ENCODE measurements at places on chromosomes 6 and 20.

DNA sequence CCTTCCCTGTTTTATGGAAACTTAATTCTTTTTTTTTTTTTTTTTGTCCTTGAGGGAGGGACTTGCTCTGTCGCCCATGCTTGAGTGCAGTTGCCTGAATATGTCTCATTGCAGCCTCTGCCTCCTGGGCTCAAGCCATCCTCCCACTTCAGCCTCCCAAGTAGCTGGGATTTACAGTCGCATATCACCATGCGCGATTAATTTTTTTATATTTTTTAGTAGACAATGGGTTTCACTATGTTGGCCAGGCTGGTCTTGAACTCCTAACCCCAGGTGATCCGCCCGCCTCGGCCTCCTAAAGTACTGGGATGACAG lies 654 bp downstream of the TMEM14C start:
- DNase-seq = peak; percentile 24

GRCh38 chr6:154590756-154591155 lies 80.3 kb upstream of the CNKSR3 start:
- no peak for DNase-seq

- DNase-seq = no peak
These were observed 3.7 kb downstream of the TFAP2D start for GRCh38 chr6:50716899-50717509.

- no peak for DNase-seq
These were observed 170.0 kb upstream of the LAMA2 start for GRCh38 chr6:128712898-128713297.

DNA sequence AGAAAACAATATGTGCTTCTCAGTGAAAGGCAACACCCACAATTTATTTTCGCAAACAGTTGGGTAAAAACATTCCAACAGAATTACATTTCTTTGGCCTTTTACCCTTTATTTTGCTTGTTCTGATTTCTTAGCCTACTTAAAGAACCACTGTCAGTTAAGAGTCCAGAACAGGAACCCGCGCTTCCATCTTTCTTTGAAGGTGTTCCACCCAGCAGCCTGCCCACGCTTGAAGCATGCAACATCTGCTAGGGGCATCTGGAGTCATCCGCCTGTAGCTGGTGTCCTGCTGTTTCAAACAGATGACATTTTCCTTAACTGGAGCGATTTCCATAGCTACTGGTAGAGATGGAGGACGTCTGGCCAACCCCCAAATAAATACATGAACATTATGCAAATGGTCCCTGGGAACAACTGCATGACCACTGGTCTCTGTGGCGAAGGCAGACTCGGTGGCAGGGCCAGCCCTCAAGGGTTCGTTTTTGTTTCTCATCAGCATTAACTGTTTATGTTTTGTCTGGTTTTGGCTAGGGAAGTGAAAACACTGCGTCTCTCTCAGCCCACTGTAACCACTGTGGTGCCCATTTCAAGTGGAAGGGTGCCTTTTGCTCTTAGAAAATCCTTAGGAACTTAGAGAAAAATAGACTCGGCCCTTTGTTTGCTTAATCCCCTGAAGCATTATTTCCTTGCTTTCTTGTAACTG lies 51.6 kb downstream of the LAMA4 start:
- DNase-seq = no peak

- DNase-seq = no peak
These were observed 35.9 kb downstream of the SULF2 start for GRCh38 chr20:47749339-47749738.

DNA sequence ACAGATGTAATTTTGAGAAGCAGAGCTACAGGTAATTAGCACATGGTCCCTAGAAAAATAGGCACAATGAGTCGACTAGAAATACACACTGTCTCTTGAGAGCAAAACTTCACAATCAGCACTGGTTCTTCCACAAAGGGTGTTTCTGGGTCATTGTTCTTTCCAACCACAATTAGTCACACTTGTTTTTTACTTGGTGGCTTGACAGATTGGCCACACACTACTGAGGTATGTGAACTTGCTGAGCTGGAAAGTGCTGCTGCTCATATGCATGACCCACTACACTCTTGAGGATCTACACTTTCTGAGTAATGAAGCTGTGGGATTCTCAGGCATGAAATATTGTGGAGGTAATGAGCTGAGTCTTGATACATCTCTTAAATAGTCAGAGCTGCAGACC lies 347.7 kb downstream of the BCKDHB start:
- no peak for DNase-seq

DNA sequence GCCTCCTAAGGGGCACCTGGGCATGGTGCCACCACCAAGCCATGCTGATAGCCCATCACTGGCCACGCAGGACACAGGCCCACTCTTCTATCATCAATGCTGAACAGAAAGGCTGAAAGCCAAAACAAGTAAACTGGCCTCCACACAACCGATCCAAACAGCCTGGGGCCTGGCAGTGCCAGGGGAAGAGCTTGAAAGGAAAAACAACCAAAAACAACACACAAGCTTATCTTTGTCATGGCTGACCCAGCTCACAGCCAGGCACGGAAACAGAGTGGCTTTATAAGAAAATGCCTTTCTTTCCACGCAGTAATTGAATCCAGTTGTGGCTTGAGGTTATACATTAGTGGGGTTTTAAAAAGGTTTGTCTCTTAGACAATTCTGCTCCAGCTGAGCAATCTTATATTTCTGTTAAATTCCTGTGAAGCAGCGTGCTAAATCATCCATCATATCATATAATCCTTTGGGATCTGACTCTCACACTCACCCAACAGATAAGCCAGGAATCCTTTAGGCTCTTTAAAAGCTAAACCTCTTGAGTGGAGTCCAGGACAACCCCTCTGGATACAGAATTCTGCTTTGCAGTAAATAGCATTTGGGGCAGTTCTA lies 65.4 kb upstream of the SLC22A16 start:
- no peak for DNase-seq

DNA sequence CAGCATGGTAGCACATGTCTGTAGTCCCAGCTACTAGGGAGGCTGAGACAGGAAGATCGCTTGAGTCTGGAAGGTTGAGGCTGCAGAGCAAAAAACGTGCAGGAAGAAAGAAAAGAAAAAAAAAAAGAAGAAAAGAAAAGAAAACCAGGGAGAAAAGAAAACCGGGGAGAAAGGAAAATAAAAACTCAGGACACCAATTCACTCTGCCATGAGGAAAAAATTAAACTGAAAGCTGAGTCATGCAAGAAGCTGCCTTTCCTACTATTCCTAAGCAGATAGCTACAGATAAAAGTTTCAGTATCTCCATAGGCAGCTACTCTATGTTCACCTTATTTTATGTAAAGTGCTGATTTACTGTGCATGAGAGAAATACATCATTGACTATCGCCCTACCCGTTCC lies 10.5 kb downstream of the PTGIS start:
- no peak for DNase-seq

- DNase-seq = no peak
These were observed 11.6 kb downstream of the DEFB127 start for GRCh38 chr20:168876-169275.

GRCh38 chr6:37582306-37582705 lies 82.6 kb upstream of the CCDC167 start:
- DNase-seq = no peak

DNA sequence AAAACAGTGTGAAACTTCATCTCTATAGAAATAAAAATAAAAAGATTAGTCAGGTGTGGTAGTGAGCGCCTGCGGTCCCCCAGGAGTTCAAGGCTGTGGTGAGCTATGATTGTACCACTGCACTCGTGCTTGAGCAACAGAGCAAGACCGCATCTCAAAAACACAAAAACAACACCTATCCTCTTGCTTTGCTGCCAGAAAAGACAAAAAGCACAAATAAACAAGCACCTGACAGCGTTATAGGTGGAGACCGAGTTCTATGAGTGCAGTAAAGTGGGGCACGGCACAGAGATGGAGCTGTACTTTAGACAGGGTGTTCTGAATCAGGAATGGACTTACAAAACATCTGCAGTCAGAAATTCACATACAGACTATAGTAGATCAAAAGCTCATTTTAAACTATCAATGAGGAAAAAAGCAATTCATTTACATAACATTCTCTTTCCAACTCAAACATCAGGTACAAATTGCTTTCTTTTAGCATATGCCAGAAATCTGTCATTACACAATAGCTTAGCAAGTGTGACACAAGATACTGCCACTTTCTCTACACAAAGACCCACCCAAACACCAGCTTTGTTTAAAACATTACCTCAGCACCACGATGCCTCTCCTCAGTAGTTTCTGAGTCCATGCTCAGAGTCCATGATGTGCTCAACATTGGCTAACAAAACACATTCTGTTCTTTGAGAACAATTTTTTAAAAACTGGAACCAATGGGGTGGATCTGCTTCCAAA lies 10.1 kb downstream of the EZR start:
- peak; percentile 51 for DNase-seq

- DNase-seq = no peak
These were observed 62.9 kb upstream of the RUNX2 start for GRCh38 chr6:45265246-45265645.

DNA sequence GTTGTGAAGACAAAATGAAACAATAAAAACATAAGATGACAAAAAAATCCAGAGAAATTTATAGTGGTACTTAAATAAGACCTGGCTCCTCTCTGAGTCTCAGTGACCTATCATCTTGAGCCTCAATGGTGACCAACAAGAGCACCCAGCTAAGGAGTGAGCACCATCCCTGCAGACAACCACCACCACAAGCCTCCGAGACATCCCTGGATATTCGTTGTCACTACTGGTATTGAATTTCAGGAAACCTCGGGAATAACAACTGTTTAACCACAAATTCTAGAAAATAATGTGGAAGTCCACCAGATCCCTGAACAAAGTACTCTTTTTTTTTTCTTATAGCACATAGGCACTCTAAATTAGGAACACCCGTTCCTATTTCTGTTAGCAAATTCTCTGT lies 32.2 kb upstream of the ADGRF5 start:
- no peak for DNase-seq

DNA sequence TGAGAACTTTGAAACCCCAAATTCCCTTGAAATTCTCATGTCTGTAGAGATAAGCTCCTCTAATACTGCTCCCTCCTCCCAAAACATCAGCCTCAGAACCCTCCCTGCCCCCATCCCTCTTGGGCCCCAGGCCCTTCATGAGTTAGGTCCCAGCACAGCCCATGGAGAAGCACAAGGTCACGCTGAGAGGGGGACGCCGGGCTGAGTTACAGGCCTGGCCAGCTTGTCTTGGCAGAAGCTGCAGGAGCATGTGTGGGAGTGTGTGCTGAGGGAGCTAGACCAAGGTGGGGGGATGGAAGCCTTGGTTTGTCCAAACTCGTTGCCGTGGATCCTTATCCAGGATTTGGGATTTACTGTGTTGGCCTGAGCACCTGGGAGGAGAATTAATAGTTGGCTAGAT lies 8.5 kb upstream of the PTCRA start:
- DNase-seq = no peak

DNA sequence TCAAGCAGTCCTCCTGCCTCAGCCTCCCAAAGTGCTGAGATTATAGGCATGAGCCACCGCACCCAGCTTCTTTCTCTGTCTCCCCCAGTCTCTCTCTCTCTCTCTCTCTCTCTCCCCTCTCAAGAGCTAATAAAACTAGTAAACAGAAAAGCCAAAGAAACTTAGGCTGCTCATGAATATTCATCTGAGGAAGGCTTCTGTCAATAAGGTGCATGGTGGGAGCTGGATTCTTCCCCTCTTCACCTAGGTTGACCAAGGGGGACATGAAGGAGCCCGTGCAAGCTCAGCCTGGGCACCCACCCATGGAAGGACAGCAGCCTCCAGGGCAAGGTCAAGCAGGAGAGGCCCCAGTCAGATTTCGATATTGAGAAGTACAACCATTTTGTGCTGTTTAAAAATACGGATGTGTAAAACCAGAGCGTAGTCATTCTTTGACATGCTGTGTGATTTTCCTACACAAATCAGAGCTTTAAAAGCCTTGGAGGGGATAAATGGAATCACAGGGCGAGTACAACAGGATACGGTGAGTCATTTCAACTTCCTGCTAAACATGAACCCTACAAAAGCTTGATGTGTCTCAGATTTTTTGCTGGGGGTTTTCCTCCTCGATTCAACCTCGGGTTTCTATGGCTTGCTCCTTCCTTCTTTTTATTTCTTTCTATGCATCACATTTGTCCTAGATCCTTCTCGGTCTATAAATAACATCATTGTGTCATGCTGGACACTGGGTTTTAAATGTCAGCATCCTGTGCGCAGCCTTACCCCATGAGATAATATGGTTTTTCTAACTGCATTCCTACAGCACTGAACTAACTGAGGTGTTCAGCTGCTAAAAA lies 368.9 kb upstream of the JARID2 start:
- DNase-seq = no peak

DNA sequence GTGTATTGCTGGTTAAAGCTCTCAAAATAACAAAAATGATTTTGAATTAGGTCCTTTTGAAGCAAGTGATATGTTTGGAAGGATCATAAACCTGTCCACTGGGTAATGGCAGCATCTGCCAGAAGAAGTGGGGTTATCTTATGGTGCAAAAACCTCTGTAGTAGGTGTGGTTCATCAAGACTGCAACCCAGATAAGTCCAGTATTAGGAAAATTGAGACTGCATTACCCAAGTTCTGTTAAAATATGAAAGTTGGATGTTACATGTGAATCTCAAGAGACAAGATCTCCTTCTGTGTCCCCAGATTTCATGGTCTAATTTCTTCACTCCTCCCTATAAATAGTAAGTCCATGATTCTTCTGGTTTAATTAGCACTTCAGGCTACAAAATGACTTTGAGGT lies 59.4 kb downstream of the RPRD1B start:
- DNase-seq = no peak

DNA sequence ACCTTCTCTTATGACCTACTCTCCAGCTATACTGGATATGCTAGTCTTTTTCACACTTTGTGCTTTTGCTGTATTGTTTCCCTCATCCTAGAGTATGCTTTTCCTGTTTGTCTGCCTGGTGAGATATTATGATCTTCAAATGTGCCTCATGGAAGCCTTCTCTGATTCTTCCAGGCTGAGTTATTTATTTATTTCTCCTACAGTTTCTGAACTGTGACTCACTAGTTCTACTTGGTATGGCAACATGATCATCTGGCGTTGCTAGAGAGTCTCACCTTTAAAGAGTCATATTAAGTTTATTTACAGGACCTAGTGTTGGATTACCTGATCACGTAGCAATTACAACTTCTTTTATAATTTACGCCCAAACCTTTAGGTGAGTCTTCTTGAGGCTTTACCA lies 81.2 kb upstream of the HDAC2 start:
- no peak for DNase-seq

GRCh38 chr6:17107863-17108262 lies 6.0 kb downstream of the STMND1 start:
- no peak for DNase-seq

GRCh38 chr6:20838113-20838512 lies 303.9 kb downstream of the CDKAL1 start:
- no peak for DNase-seq

DNA sequence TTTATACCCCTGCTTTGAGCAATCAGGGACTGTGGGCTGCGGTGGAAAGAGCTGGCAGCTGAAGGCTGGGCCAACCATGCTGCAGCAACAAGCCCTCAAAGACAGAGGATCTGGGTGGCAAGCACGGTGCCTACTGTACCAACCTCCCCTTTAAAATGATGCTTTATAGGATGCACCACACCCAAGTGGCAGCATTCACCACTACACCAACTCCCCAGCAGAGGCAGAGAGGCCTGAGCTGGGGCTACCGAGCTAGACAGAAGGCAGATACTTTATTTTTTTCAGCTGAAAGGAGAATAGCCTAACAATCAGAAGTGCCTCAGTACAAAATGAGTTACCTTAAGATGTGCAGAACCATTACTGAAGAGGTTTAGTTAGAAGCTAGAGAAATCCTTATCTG lies 31.4 kb downstream of the KIF16B start:
- DNase-seq = no peak

- no peak for DNase-seq
These were observed 131.3 kb downstream of the C6orf118 start for GRCh38 chr6:165178056-165178455.

- no peak for DNase-seq
These were observed 14.7 kb downstream of the GNAS start for GRCh38 chr20:58867211-58867610.
